Lung (tissue), 17 donors: ENCODE measurements at places on chromosomes 13 and 19.

- no peaks in the 10 kb centered on the region for H3K4me1 ChIP-seq
- no peaks in the 10 kb centered on the region for H3K27me3 ChIP-seq
Measured at GRCh38 chr13:106696719-106697118, 128.8 kb upstream of the ARGLU1 start.

GRCh38 chr19:45468159-45468651 lies 409 bp downstream of the FOSB start:
- H3K4me3 ChIP-seq: peak overlapping the region; percentile 6
- H3K4me1 ChIP-seq: no peaks in the 10 kb centered on the region
- H3K27ac ChIP-seq: peak overlapping the region; percentile 88

GRCh38 chr19:30118760-30119159 lies 176.7 kb downstream of the URI1 start:
- H3K27ac ChIP-seq: no peak overlapping the region
- no peaks in the 10 kb centered on the region for H3K27me3 ChIP-seq
- H3K4me1 ChIP-seq: peaks cover 9% of the 10 kb centered on the region
- H3K36me3 ChIP-seq: no peaks in the 10 kb centered on the region
- no peak for DNase-seq

- H3K27me3 ChIP-seq: no peaks in the 10 kb centered on the region
- DNase-seq: no peak
- H3K27ac ChIP-seq: no peak overlapping the region
- H3K4me1 ChIP-seq: peaks cover 4% of the 10 kb centered on the region
- H3K4me3 ChIP-seq: no peak overlapping the region
- H3K36me3 ChIP-seq: no peaks in the 10 kb centered on the region
Measured at GRCh38 chr19:47322058-47322457, 9.9 kb upstream of the C5AR2 start.
